HuH-7 (cell line): ENCODE measurements at places on chromosomes 4 and X.

DNA sequence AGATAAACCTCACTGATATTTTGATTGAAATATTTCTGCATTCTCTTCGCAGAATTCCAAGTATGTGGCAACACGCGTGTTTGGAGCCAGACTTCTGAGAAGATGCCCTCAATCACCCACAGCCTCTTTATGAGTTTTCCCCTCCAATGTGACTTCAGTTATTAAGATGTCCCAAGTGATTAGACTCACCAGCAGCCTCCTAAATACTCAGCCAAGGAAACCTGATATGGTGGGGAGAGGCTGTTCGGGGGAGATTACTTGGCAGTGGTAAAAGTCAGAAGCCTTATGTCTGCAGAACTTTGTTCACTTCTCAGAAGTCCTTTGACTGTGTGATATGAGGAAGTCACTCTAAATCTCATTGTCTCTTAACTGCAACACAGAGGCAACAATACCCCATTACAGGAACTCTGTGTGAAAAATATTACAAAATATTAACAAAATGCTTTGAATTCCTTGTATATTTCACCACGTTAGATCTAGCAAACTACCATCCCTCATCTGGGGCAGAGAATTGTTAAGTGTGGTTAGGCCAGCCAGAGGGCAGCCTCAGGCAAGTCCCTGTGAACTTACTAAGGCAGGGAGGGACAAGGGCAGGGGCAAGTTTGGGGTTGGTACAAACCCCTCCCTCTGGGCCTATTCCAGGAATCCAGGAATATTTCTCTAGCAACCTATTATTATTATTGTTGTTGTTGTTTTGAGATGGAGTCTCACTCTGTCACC, 151.4 kb upstream of the USP9X start:
- no peak for DNase-seq

DNA sequence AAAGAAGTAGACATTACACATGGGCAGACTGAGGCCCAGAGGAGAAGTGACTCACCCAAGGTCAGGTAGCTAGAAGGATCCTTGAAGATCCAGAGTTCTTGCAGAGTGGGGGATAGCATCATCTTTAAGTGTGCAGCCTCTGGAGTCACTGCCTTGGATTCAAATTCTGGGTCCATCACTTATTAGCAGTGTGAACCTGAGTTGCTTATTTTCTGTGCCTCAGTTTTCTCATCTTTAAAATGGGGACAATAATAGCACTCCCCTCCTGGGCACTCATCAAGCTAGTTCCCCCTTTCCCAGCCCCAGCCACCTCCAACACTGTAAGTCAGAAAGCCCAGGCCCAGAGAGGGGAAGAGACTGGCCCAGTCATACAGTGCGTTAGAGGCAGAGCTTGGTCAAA, 141.8 kb upstream of the PJA1 start:
- DNase-seq, result no peak

GRCh38 chr4:77126809-77127208, 30.2 kb upstream of the CCNG2 start:
- no peak for DNase-seq

DNA sequence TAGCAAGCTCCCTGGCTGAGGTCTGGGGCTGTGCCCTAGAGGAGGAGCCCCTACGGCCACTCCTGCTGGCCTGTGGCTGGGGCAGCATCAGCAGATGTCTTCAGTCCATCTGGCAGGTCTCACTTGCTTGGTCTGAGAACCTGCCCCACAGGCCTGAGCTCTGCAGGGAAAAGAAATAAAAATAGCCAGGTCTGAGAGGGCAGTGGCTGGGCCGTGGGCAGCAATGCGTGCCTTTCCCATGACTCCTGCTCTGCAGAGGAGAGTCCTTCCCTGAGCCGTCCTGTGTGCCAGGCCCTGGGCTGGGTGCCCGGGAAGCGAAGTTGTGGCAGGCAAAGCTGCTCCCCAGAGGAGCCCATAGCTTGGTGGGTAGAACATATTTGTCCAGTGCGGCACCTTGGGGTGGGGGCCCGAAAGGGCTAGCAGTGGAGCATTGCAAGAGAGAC, 11.3 kb upstream of the KIAA0232 start:
- no peak for DNase-seq

- DNase-seq, result no peak
These were observed 24.8 kb downstream of the HOPX start for GRCh38 chr4:56656346-56656643.

GRCh38 chr4:181949704-181950312, 293.4 kb upstream of the TENM3 start:
- no peak for DNase-seq

DNA sequence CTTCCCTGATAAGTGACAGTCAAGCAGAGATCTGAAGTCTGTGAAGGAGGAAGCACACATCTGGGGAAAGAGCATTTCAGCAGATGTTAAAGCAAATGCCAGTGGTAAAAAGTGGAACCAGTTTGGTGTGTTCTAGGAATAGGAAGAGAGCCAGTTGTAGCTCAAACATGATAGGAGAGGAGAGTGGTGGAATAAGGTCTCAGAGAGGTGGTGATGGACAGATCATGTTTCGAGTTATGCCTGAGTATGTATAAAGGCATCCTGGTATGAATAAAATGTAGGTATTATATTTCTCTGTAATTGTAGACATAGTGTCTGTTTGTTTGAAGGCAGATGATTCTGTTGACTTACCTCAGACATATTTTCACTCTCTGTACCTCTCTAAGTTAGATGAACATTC, 89.1 kb downstream of the LARP7 start:
- DNase-seq, result no peak

GRCh38 chr4:181528570-181529184, 714.5 kb upstream of the TENM3 start:
- peak; percentile 5 for DNase-seq

GRCh38 chr4:51884055-51884454, 41.1 kb downstream of the DCUN1D4 start:
- DNase-seq, result no peak

- DNase-seq, result peak; percentile 4
These were observed 168.4 kb upstream of the GK2 start for GRCh38 chr4:79576429-79576753.

GRCh38 chrX:108131471-108131870, 39.9 kb downstream of the ATG4A start:
- DNase-seq, result no peak

- DNase-seq, result no peak
These were observed 32.7 kb downstream of the ALPK1 start for GRCh38 chr4:112329672-112330375.
